Activated CD4-positive, alpha-beta memory T cell treated with anti-CD3 and anti-CD28 coated beads, Interleukin-2, amount 10 ng/mL, durations not matched to agents 7 days and 5 days (primary cell): ENCODE measurements at places on chromosomes 1 and 21.

GRCh38 chr1:41719590-41719989 lies 199.1 kb downstream of the HIVEP3 start:
- DNase-seq, result no peak

DNA sequence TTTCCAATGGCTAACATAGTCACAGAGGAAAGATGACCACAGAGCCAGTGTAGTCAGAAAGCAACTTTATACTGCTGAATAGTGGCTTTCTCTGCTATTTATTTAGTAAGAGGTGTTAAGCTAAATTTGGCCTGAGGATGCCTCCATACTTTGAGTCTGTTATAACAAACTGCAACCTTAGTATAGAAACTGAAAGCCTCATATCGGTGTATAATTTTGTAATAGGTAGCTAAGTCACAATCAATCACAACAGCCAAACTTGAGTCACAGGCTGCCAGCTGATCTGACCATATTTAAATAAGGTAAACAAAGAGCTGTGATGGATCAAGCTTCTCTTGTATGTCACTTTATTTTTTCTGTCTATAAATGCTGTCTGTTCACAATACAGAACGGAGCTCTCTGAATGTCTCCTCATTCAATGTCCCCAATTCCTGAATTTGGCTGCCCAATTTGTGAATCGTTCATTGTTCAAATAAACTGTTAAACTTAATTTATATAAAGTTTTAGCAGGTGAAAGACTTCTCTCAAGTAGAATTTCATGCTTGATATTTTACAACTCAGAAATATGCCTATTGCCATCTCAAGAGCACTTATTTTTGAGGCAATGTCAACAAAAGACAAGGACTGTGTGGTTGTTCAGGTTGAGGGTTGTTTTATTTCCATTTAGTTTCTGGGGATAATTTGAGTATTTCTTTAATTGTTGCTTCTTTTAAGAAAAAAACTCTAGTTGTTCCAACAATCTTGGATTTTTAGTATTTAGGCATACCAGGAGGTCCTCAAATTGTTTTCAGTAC lies 339.7 kb upstream of the B3GALT2 start:
- DNase-seq, result no peak

DNA sequence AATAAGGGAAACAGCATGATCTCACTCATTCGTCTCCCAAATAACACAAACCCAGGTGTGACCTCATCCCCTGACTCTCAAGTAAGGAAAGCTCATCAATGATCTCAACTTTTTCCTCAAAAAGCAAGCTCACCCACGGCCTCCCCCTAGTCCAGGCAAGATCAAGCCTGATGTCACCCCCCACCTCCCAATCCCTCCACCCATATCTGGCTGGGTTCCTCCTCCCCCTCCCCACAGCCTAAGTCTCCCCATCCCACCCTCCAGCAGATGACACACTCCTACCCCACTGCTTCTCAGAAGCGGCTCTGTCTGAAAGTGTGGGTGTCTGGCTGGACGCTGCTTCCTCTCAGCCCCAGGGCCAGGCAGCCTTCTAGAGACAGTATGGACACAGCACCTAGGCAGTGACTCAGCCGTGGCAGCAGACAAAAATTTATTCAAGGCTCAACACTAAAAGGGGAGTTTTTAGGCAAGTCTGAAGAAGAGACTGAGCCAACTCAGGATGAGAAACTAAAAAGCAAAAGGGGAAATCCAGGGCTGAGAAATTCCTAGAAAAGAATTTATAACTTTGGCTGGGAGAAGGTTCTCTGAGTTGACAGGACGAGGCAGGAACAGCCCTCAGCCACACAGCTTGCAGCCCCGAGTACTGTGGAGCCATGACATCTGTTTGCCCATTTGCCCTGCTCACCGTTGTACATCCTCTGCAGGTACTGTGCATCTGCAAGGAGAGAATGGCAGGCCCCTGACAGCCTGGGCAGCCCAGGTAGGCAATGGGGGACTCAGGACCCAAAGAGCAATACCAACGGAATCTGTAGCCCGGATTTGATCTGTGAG lies 81.6 kb upstream of the LRRC8D start:
- DNase-seq, result peak; percentile 43

GRCh38 chr1:18951416-18951815 lies 5.1 kb downstream of the IFFO2 start:
- peak; percentile 44 for DNase-seq

- no peak for DNase-seq
These were observed 21.1 kb upstream of the ADGRB2 start for GRCh38 chr1:31785020-31785946.

GRCh38 chr1:203148127-203148526 lies 20.6 kb downstream of the ADORA1 start:
- no peak for DNase-seq

DNA sequence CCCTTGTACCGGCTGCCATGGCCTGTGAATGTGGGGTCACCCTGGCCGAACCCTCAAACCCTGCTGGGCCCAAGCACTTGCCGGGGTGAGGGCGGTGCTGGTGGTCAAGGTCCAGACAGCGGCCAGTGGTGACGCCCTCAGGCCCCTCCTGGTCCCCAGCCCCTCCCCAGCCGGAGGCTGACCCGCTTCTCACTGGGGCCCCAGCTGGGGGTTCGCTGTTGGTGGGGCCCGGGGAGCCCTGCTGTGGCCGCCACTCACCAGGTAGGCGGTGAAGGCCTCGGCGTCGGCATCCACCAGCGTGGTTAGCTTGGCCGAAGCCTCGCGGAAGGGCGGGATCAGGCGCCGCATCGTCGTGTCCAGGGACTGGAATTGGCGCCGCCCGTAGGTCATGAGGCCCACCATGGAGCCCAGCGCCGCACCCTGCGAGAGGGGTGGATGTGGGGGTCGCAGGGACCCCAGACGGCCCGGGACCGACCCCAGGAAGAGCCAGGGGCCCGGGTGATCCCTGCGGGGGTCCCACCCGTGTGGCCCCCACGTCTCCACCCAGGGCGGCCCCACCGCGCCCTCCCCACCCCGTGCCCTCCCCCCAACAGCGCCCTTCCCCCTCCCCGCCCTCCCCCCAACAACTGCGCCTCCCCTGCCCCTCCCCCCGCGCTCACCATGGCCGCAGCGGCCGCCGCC lies 10.1 kb downstream of the FTCD start:
- DNase-seq, result no peak

- no peak for DNase-seq
These were observed 26.4 kb upstream of the ARHGEF10L start for GRCh38 chr1:17513131-17513530.

DNA sequence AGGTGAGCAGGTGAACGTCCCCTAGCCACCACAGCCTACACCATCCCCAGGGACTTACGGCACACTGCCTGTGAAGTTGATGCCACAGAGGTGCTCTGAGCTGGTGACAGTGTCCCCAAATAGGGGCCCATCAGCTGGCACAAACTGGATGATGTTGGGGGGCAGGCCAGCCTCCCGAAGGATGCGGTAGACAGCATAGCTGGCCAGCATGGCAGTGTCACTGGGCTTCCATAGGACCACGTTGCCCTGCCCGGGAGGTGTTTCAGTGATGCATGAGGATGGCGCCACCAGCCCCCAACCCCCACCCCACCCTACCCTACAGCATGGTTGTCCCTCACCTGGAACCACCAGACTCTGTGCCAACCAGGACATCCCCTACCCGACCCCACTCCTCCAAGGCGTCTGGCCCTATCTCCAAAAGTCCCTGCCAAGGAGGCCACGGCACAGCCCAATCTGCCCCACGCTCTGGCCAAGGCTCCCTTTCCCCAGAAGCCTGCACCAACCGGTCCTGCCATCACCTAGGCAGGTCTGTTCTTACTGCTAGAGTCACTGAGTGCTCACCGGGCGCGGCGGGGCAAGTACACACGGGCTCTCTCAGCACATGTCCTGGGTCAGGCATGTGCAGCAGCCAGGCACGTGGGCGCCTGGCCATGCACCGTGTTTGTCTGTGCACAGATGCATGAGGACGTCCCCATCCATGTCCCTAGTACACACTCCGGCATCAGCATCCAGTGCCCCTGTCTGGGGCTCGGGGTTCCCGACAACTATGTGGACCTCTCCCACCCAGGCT lies 20.5 kb downstream of the ALDH4A1 start:
- DNase-seq, result no peak

GRCh38 chr1:184911103-184911745 lies 63.1 kb downstream of the NIBAN1 start:
- DNase-seq, result no peak

- DNase-seq, result no peak
These were observed 68.4 kb upstream of the ADGRL4 start for GRCh38 chr1:79074975-79075374.

- peak; percentile 70 for DNase-seq
These were observed 46.5 kb upstream of the COA6 start for GRCh38 chr1:234326497-234327366.

DNA sequence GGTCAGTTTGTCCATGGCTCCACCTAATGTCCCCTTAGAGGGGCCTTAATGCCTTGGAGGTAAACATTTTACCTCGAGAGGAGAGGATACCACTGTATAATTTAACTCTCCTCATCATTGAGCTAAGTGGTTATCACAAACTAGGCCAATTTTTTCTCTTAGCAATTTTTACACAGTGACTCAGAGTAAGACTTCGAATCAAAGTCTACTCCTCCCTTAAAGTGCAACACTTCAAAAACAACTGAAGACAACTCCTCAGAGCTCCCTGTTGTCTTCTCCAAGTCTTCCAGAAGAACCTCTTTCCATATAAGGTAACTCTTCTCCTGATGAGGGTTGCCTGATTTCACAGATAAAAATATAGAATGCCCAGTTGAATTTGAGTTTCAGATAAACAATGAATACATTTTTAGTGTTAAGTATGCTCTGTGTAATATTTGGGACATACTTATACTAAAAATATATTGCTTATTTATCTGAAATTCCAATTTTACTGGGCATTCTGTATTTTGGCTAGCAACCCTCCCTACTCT lies 4.9 kb upstream of the PTGFRN start:
- DNase-seq, result no peak

DNA sequence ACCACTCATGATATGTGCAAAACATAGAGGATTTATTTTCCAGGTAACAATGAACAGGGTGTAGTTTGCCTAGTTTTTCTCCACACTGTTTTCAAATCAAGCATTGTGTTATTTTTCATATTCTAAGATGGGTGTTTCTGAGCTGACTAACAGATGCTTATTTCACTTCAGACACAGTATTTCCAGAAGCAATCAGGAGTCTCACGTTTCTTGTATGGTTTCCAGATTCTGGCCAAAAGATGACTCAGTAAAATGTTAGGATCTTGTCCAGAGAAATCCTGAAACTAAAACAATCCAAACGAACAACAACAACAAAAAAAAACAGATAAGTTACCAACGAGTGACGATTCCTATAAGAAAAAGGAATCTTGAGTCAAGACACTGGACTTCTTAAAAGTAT lies 5.3 kb downstream of the UTS2 start:
- DNase-seq, result no peak
